ENCODE measurements at places on chromosomes 6 and 20.

GRCh38 chr6:146587459-146587858 is 11.3 kb upstream of the ADGB start:
- peak; percentile 9 for DNase-seq

GRCh38 chr6:12369781-12370262 is 79.7 kb downstream of the EDN1 start:
- DNase-seq = peak; percentile 95

- no peak for DNase-seq
Measured at GRCh38 chr6:115362234-115362633, 698.5 kb downstream of the FRK start.

- no peak for DNase-seq
Measured at GRCh38 chr6:149111556-149112115, 205.9 kb upstream of the TAB2 start.

DNA sequence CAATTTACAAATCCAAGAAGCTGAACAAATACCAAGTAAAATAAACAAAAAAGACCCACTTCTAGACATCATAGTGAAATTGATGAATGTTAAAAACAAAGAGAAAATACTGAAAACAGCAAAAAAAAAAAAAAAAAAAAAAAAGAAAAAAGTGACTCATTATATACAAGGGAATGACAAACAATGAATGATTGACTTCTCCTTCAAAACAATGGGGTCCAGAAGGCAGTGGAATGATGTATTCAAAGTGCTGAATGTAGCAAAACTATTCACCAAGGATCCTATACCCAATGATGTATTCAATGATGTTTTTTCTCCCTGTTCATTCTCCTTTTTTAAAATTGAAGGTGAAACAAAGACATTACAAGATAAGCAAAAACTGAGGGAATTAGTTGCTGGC is 650.0 kb downstream of the UTRN start:
- DNase-seq = no peak

- no peak for DNase-seq
Measured at GRCh38 chr6:53441035-53441493, 92.3 kb upstream of the ELOVL5 start.

GRCh38 chr6:134123666-134124208 is 71.3 kb upstream of the SLC2A12 start:
- peak; percentile 48 for DNase-seq

DNA sequence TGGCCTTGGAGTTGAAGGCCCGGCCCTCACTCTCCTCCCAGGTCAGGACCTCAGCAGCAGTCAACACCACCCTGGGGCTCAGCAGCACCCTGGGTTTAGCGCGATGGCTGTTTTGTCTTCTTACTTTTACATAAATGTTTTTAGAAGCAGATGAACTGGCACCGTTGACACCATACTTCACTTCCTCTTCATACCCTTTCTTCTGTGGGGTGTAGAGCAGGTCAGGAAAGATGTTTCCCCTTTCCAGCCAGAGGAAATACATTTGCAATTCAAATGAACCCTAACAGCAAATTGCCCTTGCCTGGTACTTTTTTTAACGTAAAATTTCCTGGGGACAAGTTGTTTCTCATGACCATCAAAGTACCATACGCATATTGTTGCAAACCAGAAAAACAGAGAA is 54.7 kb upstream of the SNX9 start:
- DNase-seq = peak; percentile 90

DNA sequence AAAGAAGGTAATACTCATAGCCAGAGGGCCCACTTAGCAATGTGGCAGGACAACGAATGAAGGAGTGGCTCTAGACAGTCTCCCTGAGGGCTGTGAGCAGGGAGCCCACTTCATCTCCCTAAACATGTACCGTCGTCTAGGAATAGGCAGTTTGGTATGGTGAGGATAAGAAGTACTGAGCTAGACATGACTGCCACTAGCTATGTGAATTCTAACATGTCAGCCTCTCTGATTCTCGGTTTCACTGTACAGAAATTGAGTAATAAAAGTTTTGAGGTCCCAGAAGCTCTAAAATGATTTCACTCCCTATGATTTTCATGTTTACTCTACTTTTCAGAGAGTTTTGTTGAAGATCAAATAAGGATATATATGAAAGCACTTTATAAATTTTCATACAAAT is 107.1 kb downstream of the AHI1 start:
- DNase-seq = no peak

DNA sequence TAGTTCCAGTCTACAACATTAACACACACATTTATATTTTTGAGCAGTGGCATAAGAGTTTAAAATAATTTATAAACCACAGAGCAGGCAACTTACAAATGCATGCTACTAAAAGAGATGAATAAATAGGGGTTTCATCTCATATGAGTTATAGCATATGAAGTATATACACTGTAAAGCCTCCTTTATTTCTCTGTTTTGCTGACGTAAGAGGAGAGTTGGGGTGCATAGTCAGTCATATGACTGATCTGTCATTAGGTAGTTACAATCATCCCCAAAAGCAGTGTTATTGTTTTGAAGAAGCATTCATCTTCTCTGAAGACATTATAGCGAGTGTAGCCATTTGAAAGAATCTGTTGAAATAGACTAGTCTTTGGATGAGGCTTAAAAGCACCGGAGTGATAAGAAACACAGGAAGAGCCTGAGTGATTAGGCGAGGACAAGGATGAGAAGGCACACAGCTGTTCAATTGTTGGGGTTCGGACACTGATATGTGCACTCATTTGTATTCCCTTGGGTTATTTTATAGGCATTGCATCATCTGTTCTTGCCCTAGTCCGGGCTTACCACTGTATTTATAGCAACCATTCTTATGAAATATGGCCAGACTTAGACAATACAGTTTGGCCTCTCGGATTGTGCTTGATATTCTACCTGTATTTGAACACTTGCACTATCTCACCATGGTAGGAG is 325.7 kb downstream of the SAMD5 start:
- DNase-seq = no peak

GRCh38 chr6:100372326-100373091 is 92.2 kb downstream of the SIM1 start:
- DNase-seq = peak; percentile 33

GRCh38 chr20:40980828-40981310 is 47.8 kb upstream of the TOP1 start:
- DNase-seq = no peak

- no peak for DNase-seq
Measured at GRCh38 chr20:37282556-37282955, 6.9 kb upstream of the MANBAL start.

- no peak for DNase-seq
Measured at GRCh38 chr6:158388727-158389126, 76.5 kb downstream of the TULP4 start.

DNA sequence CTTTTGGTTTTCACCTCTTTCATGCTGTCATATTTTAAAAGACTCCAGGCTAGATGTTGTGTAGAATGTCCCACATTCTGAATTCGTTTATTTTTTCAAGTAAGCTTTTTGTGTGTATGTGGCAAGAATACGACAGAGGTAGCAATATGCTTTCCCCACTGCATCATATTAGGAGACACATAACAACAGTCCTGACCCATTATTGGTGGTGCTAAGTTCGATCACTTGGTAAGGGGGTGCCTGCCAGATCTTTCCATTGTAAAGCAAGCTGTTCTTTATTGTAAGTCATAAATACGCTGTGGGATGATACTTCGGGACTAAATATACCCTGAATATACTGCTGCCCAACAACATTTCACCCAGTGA is 588 bp upstream of the NCOA3 start:
- DNase-seq = no peak

- DNase-seq = no peak
Measured at GRCh38 chr6:112038268-112038667, 15.6 kb upstream of the CCN6 start.

- no peak for DNase-seq
Measured at GRCh38 chr6:137806914-137807682, 60.0 kb upstream of the TNFAIP3 start.

DNA sequence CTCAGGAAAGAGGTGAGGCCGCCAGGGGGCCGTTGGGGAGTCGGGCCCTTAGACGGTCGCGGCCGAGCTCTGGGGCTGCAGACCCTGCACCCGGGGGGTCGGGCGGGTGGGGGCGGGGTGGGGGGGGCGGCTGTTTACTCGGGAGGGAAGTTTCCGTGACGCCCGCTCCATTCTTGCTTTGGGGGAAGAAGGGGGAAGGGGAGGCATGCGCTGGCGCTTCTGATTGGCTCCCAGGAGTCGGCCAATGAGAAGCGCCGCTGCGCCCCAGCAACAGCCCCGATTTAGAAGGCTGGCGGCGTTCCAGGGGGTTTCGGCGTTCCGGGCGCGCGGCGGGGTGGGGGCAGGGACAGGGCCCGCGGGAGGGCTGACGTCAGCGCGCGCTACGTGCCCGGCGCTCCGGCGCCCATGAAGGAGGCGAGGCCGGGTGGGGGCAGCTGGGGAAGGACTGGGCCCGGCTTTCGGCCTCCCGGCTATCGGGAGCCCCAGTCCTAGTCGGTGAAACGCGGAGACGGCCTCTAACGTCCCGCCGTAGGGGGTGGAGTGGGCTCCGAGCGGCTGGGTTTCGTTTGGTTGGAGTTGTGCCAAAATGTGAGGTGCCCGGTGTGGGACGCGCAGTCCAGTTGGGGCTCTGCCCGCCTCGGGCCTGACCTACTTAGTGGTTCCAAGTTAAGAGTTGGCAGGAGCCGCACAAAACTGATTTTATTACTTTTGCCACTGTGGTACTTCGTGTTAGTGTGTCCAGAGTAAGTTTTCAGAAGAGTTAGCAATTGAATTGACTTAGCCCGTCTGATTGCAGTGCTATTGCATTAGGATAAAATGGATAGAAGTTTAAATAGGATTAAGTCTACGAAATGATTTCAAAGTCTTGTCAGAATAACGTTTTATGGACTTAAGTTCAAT is 1.1 kb downstream of the PNRC1 start:
- DNase-seq = peak; percentile 99

DNA sequence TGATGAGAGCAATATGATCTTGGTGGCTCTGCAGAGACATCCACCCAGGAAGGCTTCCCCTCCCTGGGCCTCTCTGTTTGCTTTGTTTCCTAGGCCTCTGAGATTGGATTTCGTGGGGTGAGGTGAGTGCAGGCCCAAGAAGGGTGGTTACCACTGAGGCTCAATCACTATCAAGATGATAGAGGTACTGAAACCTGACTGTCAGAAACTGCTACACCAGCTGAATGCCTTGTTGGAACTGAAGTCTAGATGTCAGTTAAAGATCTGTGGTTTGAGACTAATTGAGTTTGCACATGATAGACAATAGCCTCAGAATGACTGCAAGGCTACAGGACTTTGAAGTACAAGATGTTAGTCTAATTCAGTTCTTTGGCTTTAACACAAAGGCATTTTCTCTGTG is 15.2 kb downstream of the VNN1 start:
- DNase-seq = no peak

GRCh38 chr20:49320460-49320859 is 42.6 kb upstream of the ZNFX1 start:
- DNase-seq = no peak

GRCh38 chr6:96760153-96760687 is 77.1 kb downstream of the GPR63 start:
- DNase-seq = no peak

- peak; percentile 21 for DNase-seq
Measured at GRCh38 chr6:145801021-145801420, 13.6 kb downstream of the FBXO30 start.

DNA sequence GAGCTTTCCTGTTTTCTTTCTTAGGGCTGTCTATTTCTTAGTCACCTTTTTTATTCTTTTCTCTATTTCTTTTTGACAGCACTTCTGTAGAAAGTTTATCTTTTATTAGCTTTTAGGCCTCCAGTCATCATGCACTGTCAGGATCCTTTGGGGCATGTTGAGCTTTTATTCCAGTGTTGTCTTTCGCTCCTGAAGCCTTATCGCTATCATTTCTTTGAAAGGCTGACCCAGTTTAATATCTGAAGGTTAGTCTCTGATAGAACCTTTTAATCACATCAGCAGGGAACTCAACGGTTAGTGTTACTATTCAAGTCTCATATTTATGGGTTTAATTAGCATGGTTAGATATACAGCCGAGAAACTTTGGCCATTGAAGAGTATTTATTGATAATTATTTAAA is 745.9 kb downstream of the TBC1D32 start:
- no peak for DNase-seq

GRCh38 chr6:26493258-26493657 is 6.8 kb upstream of the BTN1A1 start:
- peak; percentile 41 for DNase-seq
